Urothelium cell line (cell line): ENCODE measurements at places on chromosomes 13 and 19.
A peak's percentile ranks its signal among the peaks of the same experiment; 100 is the strongest.

DNA sequence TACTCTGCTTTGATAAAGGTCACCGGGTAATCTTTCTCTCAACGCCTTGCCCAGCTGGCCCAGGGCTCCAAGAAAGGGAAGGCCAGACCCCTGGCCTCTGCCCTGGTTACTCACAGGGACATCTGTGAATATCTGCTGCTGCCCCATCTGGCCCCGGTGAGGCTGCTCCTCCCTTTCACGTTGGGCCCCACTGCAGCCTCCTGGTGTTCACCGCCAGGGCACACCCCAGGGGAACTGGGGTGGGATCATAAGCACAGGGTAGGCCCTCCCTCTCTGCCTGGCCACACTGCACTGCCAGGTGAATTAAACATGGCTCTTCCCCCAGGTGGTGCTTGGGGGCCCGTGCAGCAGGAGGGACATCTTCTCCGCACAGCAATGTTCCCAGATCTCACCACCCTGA is 12.7 kb downstream of the LAIR1 start:
- DNase-seq, result no peak

DNA sequence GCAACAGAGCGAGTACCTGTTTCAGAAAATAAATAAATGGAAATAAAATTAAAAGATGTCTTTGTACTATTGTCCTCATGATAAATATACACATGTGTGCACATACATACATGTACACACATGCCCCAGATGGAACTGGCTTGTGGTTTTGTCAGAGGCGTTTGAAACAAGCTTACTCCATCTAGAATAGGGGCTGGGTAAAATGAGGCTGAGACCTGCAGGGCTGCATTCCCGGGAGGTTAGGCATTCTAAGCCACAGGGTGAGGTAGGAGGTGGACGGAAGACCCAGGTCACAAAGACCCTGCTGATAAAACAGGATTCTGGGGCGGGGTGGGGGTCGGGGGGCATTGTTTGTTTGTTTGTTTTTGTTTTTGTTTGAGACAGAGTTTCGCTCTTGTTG is 8.1 kb upstream of the SIN3B start:
- DNase-seq, result no peak

GRCh38 chr19:19606021-19606420 is 12.5 kb downstream of the PBX4 start:
- no peak for DNase-seq

DNA sequence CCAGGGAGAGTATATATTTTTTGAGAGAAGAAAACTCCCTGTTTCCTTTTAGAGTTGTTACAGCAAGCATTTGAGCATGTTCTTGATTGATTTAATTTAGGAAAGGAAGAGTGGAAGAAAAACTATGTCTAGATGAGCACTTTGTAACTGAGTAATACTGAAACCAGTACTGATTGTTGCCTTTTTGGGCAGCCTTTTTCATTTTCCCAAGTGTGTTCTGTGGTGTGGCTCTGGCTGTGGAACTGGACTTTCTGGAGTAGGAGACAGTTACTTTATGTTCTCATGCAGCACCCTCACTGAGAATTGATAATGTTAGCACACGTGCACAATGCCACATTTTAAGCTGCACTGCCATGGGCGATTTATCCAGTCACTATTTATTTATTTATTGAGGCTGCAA is 211.5 kb downstream of the LMO7 start:
- DNase-seq, result no peak

DNA sequence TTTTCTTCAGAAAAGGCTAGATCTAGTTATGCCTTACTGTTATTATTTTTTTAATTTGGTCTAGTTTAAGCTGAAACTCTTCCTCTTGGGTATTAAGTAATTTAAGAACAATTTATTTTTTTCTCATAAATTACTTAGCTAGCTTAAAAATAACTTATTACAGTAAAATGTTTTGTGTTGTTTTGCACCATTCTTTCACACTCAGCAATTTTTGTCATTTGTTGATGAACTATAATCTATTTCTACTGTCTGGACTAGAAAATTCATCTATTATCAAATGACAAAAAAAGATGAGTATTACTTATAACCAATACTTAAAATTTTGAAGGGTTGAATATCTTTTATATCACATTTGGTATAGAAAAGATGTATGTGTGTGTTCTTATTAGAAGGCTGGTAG is 1.6 kb upstream of the LPAR6 start:
- DNase-seq, result no peak

DNA sequence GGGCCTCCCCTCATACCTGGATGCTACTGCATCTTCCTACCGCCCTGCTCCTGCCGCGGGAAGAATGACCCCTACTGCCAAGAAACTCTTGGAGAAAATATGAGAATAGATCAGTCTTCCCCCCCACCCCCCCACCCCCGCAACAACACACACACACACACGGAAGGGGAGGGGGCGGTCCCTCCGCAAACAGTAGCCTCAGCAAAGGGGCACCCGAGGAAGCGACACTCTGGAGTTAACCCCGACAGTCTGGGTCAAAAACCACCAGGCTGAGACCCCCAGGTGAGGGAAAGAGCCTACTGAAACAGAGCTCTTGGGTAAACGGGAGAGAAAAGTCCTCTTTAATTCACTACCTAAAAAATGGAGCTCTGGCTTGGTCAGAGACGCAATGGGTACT is 1.2 kb downstream of the MED26 start:
- no peak for DNase-seq

DNA sequence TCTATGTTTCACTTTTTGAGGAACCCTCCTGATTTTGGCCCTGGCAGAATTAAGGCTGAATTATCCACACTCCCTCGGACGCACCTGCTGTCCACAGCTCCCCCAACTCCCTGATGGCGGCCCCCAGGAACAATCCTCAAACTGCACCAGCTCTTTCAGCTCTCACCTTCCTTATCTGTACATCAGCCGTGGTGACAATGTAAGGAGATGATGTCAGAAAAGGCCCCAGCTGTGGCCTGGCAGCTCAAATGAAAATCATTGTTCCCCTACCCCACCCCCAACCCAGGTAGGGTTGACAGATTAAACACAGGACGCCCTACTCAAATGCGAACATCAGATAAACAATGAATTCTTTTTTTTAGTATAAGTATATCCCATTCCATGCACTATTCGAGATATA is 35.0 kb upstream of the KLF2 start:
- no peak for DNase-seq

DNA sequence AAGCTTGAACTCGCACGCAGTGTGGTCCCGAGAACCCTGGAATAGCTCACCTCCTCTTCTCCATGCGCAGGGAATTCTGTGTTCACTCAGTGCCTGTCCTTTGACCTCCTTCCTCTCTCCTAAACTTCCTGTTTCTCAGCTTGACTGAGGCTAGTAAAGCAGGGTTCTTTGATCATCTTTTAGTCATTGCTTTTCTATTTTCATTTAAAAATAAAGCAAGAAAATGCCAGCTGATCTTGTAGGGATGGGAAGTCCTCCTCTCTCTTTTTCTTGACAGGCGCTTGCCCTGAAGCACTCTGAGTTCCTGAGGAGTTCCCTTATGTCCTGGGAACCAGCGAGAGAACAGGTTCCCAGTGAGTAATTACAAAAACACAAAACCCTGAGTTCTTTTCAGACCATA is 62.8 kb downstream of the ARHGEF7 start:
- DNase-seq, result no peak

GRCh38 chr19:54299126-54299498 is 13.9 kb downstream of the LILRA5 start:
- no peak for DNase-seq

DNA sequence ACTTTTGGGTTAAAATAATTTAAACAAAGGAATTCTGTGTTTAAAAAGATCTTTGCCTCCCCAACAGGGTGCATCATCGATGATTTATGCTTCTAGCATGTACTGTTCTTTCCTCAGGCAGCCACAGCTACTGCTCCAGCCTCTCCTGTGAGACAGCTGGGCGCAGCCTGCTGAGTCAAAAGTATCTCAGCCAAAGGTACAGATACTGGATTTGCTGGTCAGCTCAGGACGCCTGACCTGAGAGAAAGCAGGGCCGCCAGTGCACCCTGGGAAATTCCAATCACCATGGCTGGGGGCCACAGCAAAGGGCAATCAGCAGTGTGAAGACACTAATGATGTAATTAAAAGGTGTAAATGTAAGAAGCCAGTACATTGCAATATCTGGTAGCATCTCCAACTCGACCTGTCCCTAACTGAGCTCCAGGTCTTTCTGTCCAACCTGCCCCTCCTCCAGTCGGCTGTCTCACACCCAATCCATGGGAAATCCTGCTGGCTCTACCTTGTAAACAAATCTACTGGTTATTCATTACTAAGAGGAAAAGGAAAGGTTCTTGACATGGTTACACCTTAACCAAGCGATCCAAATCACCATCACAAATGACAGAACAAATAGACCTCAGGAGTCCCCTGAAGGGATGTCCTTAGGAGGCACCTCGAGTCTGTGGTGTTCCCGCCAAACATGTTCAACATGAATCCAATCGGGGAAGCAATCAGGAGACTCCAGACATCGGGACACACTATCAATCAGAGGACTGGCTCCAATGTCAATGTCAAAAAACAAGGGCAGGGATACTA is 7.3 kb downstream of the OPA3 start:
- DNase-seq, result peak; percentile 78
